ENCODE measurements at places on chromosomes 1 and 21.
A peak's percentile ranks its signal among the peaks of the same experiment; 100 is the strongest.

GRCh38 chr1:182111496-182111895 is 50.0 kb upstream of the ZNF648 start:
- H3K36me3 ChIP-seq = no peaks in the 10 kb centered on the region
- no peak for DNase-seq
- no peak overlapping the region for H3K27ac ChIP-seq
- no peaks in the 10 kb centered on the region for H3K4me1 ChIP-seq
- H3K4me3 ChIP-seq = no peak overlapping the region

DNA sequence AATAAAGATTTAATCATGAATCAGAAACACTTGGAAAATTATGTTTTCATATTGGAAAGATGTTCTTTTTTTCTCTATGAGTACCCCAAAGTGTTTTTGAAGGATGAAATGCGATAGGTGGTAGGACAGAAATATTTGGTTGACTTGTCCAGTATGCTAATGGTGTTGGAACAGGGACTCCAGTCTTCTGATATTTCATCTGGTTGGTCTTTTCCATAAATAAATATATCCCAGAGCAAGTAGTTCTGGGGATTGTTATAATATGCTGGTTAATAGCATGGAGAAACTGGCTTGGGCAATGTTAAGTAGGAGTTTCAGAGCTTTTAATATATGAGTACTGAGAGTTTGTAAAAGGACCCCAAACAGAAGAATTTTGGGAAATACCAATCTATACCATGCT is 8.7 kb downstream of the PGM1 start:
- H3K4me3 ChIP-seq = no peak overlapping the region
- H3K27ac ChIP-seq = no peak overlapping the region
- H3K4me1 ChIP-seq = no peaks in the 10 kb centered on the region
- H3K36me3 ChIP-seq = no peaks in the 10 kb centered on the region

DNA sequence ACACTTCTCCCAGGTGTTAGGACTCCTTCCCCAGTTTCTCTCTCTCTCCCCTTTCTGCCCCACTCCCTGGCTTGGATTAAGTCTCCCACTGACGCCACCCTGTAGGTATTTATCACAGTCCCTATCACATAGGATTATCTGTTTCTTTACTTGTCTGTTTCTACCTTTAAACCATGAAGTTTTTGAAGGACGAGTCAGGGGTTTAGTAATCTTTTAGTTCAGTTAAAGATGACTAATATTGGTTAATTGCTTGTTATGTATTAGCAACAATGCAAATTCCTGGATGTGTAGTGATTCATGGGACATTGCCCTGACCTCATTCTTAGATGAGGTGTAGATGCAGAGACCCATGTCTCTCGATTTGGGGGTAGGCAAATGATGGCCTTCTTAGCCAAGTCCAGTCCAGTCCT is 6.4 kb downstream of the LAMC1 start:
- no peak for DNase-seq
- H3K27me3 ChIP-seq = peaks cover 24% of the 10 kb centered on the region
- H3K4me3 ChIP-seq = no peak overlapping the region
- peaks cover 11% of the 10 kb centered on the region for H3K4me1 ChIP-seq
- no peaks in the 10 kb centered on the region for H3K36me3 ChIP-seq
- no peak overlapping the region for H3K27ac ChIP-seq

- no peak for DNase-seq
- H3K27me3 ChIP-seq = no peaks in the 10 kb centered on the region
- no peaks in the 10 kb centered on the region for H3K4me1 ChIP-seq
- H3K27ac ChIP-seq = no peak overlapping the region
- no peaks in the 10 kb centered on the region for H3K36me3 ChIP-seq
These were observed 106.0 kb downstream of the ZC3H11B start for GRCh38 chr1:219506936-219507335.

- H3K4me1 ChIP-seq = peaks cover 62% of the 10 kb centered on the region
- H3K4me3 ChIP-seq = no peak overlapping the region
- no peaks in the 10 kb centered on the region for H3K36me3 ChIP-seq
- no peak overlapping the region for H3K27ac ChIP-seq
- DNase-seq = no peak
- H3K27me3 ChIP-seq = no peaks in the 10 kb centered on the region
These were observed 6.2 kb upstream of the LAPTM5 start for GRCh38 chr1:30763651-30764248.

GRCh38 chr1:12136916-12137610 is 29.7 kb upstream of the TNFRSF1B start:
- H3K27me3 ChIP-seq = no peaks in the 10 kb centered on the region
- no peaks in the 10 kb centered on the region for H3K36me3 ChIP-seq
- H3K4me1 ChIP-seq = peaks cover 27% of the 10 kb centered on the region
- DNase-seq = no peak
- H3K27ac ChIP-seq = no peak overlapping the region

DNA sequence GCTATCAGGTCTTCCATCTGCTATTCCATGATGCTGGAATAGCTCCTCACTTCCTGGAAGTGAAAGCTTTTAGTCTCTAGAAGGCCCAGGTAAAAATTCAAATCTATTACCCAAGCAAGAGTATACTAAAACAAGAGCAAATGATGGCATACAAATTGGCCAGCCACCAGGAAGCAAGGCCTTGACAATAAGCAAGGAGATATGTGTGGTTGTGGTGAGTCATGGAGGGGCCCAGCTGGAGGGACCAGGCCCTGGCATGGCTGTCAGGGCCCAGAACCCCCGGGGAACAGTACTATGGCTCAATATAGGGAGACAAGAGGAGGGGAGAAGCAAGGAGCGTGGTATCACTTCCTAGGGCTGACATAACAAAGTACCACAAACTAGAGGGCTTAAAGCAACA is 358.7 kb downstream of the RRAGC start:
- H3K4me1 ChIP-seq = no peaks in the 10 kb centered on the region
- DNase-seq = no peak
- no peak overlapping the region for H3K4me3 ChIP-seq
- H3K36me3 ChIP-seq = no peaks in the 10 kb centered on the region
- no peak overlapping the region for H3K27ac ChIP-seq

GRCh38 chr21:44763451-44764318 is 37.9 kb downstream of the UBE2G2 start:
- no peaks in the 10 kb centered on the region for H3K27me3 ChIP-seq
- DNase-seq = no peak
- H3K4me3 ChIP-seq = no peak overlapping the region
- H3K27ac ChIP-seq = no peak overlapping the region

- no peaks in the 10 kb centered on the region for H3K4me1 ChIP-seq
- DNase-seq = no peak
- H3K36me3 ChIP-seq = no peaks in the 10 kb centered on the region
- H3K27me3 ChIP-seq = no peaks in the 10 kb centered on the region
- no peak overlapping the region for H3K4me3 ChIP-seq
- H3K27ac ChIP-seq = no peak overlapping the region
These were observed 278.2 kb downstream of the PTPRU start for GRCh38 chr1:29514361-29515169.

DNA sequence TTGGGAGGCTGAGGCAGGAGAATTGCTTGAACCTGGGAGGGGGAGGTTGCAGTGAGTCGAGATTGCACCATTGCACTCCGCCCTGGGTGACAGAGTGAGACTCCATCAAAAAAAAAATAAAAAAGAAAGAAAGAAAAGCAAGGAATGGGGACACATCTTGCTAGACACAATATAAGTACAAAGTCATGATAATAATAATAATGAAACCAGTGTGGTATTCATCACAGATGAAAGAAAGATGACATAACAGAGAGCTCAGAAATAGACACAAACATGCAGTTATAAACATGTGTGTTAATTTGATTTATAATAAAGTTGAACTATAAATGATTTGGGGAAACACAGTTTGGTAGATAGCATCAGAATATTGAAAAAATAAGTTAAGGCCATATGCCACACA is 264.1 kb downstream of the SRGAP2C start:
- DNase-seq = no peak
- no peaks in the 10 kb centered on the region for H3K27me3 ChIP-seq
- no peaks in the 10 kb centered on the region for H3K36me3 ChIP-seq
- peaks cover 10% of the 10 kb centered on the region for H3K4me1 ChIP-seq

DNA sequence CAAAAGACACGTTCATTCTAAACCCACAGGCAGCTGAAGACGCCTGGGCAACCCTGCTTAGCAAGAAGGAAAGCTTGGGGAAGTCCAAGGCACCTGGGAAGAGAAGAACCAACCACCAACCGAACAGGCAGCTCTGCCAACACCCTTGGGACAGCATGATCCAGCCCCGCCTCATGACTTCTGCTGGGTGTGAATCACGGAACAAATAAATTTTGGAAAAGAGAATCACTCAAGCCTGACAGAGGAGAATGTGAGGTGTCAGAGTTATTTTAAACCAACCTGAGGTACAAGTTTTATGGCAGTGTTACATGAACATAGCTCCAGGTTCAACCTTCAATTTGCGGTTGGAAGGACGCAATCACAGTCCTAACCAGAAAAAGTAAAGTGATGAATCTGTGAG is 10.0 kb upstream of the PADI4 start:
- DNase-seq = no peak
- H3K4me1 ChIP-seq = no peaks in the 10 kb centered on the region
- H3K27ac ChIP-seq = no peak overlapping the region
- H3K27me3 ChIP-seq = no peaks in the 10 kb centered on the region

- no peak for DNase-seq
- H3K4me1 ChIP-seq = no peaks in the 10 kb centered on the region
- H3K36me3 ChIP-seq = no peaks in the 10 kb centered on the region
- no peak overlapping the region for H3K4me3 ChIP-seq
These were observed 14.3 kb downstream of the ACKR1 start for GRCh38 chr1:159218649-159219636.

GRCh38 chr1:160307118-160307791 is 22.3 kb upstream of the PEX19 start:
- no peaks in the 10 kb centered on the region for H3K4me1 ChIP-seq
- H3K27ac ChIP-seq = no peak overlapping the region
- H3K4me3 ChIP-seq = no peak overlapping the region
- no peak for DNase-seq
- no peaks in the 10 kb centered on the region for H3K27me3 ChIP-seq
- H3K36me3 ChIP-seq = peaks cover 75% of the 10 kb centered on the region

DNA sequence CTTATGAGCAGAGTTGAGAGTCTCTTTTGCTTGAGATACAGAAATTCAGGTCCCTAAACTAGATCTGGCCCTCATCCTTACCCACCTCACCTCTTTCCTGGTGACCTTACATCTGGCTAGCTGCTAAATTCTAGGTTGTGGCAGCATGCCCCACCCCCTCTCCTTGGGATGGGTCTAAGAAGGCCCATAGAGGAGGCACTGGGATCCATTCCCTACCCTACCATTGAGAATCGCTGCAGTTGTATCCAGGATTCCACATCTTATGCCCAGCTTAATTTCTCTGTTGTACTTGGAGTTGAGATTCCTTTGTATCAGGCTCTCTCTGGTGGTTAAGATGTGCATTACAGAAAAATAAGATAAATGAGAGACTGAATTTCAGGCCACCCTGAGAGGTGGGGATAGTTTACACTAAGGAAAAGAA is 9.5 kb upstream of the TMEM39B start:
- no peaks in the 10 kb centered on the region for H3K27me3 ChIP-seq
- no peak overlapping the region for H3K27ac ChIP-seq
- H3K36me3 ChIP-seq = peaks cover 29% of the 10 kb centered on the region
- peak; percentile 41 for DNase-seq
- H3K4me3 ChIP-seq = no peak overlapping the region

GRCh38 chr1:198364471-198364870 is 176.0 kb downstream of the ATP6V1G3 start:
- no peak overlapping the region for H3K27ac ChIP-seq
- H3K36me3 ChIP-seq = no peaks in the 10 kb centered on the region
- no peaks in the 10 kb centered on the region for H3K27me3 ChIP-seq
- H3K4me1 ChIP-seq = no peaks in the 10 kb centered on the region

DNA sequence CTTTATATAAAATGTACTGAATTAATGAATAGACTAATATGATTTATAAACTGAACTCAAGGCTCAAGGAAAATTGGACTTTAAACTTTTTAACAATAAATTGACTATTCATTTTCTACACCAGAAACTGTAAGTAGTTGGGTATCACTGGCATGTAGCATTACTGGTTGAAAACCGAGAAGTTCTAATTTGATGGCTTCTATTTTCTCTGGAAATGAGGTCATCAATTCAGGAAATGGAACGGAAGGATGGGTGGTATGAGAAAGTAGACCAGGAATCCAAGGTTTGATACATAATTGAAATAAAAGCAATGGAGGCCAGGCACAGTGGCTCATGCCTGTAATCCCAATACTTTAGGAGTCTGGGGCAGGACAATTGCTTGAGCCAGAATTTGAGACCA is 50.4 kb downstream of the RERE start:
- H3K4me3 ChIP-seq = no peak overlapping the region
- H3K36me3 ChIP-seq = no peaks in the 10 kb centered on the region
- H3K27ac ChIP-seq = no peak overlapping the region
- DNase-seq = no peak
- no peaks in the 10 kb centered on the region for H3K27me3 ChIP-seq

Measured in CD4-positive, alpha-beta memory T cell (primary cell).